Memory B cell (primary cell): ENCODE measurements at places on chromosomes 6 and 20.

GRCh38 chr6:27295301-27296079, 16.6 kb downstream of the POM121L2 start:
- no peak for DNase-seq

GRCh38 chr6:75830959-75831885, 82.2 kb downstream of the MYO6 start:
- DNase-seq, result no peak

GRCh38 chr20:31605902-31606803, 1.1 kb downstream of the ID1 start:
- DNase-seq, result peak; percentile 24

- DNase-seq, result no peak
These were observed 3.1 kb upstream of the ATXN1 start for GRCh38 chr6:16764188-16764950.

GRCh38 chr6:53378208-53378607, 29.5 kb upstream of the ELOVL5 start:
- no peak for DNase-seq

DNA sequence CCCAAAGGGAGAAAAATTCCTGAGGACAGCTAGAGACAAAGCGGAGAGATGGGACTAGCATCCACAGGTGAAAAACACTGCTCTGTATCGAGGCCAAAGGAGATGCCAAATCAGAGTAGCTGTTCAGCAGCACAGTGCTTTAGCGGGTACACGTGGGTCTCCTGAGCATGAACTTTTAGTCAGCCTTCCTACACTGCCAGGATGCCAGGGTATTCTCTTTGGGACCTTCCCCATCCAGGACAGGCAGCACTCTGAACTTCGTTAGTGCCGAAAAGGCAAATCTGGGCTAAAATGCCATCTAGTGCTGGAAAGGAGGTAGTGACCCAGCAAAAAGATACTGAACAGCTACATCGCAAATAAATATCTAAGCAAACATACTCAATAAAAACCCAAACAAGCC, 64.9 kb downstream of the C6orf58 start:
- DNase-seq, result no peak

DNA sequence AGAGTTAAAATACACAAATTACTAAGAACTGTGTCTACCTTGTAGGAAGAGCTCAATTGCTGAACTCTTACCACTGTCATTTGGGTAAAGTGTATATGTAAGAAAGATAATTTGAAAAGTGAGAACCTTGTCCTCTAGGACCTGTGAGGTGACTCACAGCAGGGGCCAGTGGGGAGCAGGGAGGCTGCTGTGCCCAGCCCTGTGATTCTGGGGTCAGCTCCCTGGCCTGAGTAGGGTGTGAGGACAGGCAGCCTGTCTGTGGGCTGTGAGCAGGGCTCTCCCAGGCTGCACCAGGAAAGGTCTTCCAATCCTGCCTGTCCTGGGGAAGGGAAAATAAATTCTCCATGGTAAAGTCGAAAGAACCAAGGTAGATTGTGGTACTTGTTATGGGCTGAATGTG, 27.3 kb upstream of the SIRPG start:
- no peak for DNase-seq

- no peak for DNase-seq
These were observed 94.3 kb downstream of the THBS2 start for GRCh38 chr6:169159331-169159730.

- DNase-seq, result no peak
These were observed 41.5 kb downstream of the GRIK2 start for GRCh38 chr6:101435038-101435437.

- DNase-seq, result no peak
These were observed 13.1 kb downstream of the RRAGD start for GRCh38 chr6:89398762-89399525.

DNA sequence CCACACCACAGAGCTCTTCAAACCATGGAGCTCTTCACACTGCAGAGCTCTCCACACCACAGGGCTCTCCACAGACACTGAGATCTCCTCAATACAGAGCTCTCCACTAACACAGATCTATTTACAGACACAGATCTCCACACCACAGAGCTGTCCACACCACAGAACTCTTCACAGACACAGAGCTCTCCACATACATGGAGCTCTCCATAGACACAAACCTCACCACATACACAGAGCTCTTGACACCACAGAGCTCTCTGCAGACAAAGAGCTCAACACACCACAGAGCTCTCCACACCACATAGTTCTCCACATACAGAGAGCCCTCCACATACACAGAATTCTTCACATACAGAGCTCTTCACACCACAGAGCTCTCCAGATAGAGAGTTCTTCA, 53.0 kb downstream of the ERMARD start:
- DNase-seq, result no peak

GRCh38 chr6:44211284-44211683, 5.4 kb upstream of the MYMX start:
- DNase-seq, result no peak

DNA sequence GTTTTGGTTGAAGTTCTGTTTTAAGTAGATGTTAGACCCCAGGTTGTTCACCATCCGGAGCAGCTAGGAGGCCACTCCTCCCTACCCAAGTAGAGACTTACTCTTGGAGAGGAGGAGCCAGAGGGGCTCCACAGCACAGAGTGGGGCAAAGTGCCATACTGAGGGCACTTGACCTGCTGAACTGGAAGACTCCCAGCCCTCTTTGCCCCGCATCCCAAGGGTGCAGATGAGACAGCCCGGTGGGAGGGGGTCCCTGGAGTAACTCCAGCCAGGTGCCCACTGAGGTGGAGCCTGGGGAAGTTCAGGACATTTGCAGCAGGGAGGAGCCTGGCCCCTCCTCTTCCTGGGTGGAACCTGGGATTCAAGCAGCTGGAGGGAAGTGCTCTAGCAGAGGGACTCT, 102.1 kb upstream of the GPR6 start:
- DNase-seq, result no peak

DNA sequence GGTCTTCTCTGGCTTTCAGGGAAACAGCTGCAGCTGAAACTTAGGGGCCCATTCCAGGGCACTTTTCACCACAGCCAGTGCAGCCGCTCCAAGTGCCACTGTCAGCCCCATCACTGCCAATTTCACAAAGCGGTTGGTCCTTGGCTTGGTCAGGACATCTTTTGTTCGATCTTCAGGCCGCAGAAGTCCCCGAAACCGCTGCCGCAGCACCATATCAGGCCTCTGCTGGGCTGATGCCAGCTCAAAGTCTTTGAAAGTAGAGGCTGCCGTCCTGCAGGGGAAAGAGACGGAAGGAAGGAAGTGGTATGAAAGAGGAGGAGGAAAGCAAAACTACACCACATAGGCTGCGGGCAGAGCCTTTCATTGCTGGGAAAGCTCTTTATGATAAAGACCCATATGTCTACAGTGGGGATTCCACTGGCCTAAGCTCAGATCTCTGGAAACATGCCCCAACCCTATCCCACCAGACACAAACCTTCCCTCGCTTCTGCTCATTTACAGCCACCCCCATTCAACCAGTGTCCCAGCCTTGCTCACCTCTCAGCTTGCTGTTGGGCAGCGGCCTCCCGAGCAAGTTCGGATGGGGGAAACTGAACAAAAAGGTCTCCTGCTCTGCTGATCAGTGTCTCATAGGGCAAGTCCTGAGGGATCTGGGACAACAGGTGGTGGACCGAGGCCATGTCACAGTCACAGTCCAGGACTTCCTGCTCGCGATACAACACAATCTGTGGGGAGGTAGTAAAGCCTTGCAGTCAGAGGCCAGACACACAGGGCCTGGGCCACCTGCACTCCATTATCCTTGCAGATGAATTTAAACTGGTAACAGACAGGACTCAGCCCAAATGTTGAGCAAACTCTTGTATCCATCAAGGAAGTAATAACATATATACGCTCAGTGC, 23.5 kb downstream of the TBC1D20 start:
- no peak for DNase-seq

GRCh38 chr20:1212023-1212422, 8.8 kb downstream of the C20orf202 start:
- DNase-seq, result no peak

- no peak for DNase-seq
These were observed 176.2 kb upstream of the SASH1 start for GRCh38 chr6:148166339-148166968.

DNA sequence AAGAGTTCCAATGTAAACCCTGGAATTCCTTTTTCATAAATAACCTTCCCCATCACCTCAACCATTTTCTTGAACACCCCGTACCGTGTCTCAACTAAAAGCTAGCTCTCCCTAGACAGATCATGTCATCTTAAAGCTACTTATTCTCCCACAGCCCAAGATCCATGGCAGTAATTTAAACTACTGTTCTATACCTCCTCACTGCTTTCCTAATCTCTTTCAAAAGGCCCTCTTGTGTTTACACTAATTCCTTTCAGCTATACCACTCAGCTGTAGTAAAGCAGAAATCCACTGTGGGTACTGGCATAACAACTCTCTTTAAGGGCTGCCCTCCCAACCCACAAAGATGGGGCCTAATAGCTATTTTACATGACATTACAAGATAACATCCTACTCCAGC, 67.5 kb downstream of the RNGTT start:
- DNase-seq, result no peak

DNA sequence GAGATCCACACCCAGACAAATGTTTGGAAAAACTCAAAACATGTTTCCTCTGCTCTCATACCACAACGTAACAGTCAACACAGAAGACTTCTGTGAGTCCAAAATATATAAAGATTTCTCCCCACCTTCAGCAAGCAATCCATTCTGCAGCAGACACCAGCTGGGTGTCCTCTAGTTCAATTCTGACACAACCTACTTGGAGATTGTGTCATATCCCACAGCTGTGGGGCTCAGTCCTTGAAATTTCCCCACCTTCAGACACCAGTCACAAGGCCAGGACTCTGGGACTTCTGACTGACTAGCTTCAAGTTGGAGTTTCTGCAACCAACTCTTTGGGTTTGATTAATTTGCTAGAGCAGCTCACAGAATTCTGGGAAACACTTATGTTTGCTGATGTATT, 244.8 kb upstream of the CDYL start:
- no peak for DNase-seq

GRCh38 chr20:9409352-9409751, 105.0 kb upstream of the LAMP5 start:
- DNase-seq, result no peak

DNA sequence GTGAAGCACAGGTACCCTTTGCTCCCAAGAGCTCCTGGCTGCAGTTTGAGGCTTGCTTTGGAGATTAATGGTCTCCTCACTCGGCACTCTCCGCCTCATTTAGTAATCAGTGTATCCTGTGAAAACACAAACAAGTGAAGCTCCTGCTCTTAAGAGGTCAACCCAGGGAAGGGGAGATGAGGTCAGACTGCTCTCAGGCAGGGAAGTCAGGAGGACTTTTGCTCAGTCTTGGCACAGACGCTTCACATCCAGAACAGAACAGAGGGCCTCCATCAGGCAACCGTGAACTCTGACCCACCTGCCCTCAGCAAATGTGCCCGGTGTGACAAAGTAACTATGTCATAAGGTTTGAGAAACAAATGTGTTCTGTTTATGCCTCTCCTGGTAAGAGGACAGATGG, 428.8 kb upstream of the JARID2 start:
- DNase-seq, result no peak

- DNase-seq, result peak; percentile 29
These were observed 43.6 kb upstream of the SLC32A1 start for GRCh38 chr20:38680500-38681306.

- DNase-seq, result no peak
These were observed 550 bp downstream of the C2 start for GRCh38 chr6:31927863-31928671.

DNA sequence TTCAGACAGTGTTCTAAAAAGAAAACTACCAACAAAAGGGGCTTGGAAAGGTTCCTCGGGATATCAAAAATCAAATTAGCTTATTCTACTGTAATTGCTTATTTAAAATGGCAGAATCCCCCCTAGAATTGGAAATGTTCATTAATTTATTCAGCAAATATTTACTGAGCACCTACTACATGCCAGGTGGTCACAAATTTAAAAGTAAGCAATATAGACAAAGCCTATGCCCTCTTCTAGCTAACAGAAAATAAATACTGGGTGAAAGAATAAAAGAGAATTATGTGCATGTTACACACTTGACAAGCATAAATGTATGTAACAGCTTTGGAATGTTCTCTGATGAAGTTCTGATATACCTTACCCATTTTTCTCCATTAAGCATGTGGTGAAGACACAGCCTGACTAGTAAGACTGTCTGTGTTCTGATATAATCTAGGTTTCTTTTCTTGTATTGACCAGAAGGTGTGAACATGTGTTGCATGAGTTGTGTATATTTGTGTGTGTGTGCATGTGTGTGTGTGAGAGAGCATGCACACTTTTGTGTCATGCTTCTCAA, 606.7 kb upstream of the CITED2 start:
- no peak for DNase-seq

DNA sequence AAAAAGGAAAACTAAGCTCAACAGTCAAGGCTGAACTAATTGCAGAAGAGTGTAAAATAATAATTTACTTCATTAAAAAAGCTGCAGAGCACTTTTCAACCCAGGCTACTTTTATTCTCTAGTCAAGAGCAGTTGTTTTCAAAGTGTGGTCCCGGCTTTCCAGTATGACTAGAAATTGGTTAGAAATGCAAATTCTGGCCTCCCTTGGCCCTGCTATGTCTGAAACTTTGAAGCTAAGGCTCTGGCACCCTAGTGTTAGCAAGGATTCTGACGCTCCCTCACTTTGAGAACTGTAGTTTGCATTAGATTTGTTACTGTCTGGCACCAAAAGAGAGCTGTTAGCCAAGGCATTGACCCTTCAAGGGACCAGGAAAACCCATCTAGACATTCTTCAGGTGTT, 9.5 kb upstream of the NXT1 start:
- DNase-seq, result no peak

- no peak for DNase-seq
These were observed 476 bp downstream of the MEA1 start for GRCh38 chr6:43013097-43013842.

DNA sequence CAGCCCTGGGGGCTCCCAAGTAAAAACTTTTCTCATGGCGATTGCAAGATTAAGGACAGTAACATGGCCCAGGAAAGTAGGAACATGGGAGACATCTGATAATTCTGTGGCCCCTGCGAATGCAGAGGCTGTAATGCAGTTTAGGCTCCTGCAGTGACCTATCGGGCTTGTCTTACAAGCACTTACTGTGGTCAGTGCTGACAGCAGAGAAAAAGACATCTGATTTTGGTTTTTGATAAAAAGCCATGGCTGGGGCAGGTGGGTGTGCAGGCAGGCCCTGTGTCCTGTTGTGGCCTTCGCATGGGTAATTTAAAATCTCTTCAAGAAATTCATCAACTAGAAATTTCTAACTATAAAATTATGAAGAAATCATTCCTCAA, 19.3 kb upstream of the CCN6 start:
- DNase-seq, result no peak

- no peak for DNase-seq
These were observed 11.2 kb downstream of the NEU1 start for GRCh38 chr6:31851485-31851832.

- no peak for DNase-seq
These were observed 59.1 kb upstream of the NT5E start for GRCh38 chr6:85390775-85391174.

- DNase-seq, result no peak
These were observed 73.4 kb upstream of the RNF24 start for GRCh38 chr20:4088766-4089165.

DNA sequence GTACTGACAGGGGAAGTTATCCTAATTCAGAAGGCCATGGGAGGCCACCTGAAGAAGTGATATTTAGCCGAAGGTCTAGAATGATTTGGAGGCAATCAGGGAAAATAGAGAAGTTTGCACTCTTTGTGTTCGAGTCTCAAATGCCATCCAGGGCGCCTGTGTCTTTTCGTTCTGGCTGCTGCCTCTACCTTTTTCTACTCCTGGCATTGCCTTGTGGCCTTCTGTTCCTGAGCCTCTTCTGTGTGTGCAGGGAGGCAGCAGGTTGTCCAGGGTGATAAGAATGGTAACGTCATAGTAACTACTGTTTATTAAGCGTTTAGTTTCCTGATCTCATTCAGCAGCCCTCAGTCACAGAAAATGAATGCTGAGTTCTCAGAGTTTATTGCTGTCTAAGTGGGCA, 252.1 kb downstream of the FARS2 start:
- no peak for DNase-seq
